MM.1S (cell line): ENCODE measurements at places on chromosomes 7 and 10.

DNA sequence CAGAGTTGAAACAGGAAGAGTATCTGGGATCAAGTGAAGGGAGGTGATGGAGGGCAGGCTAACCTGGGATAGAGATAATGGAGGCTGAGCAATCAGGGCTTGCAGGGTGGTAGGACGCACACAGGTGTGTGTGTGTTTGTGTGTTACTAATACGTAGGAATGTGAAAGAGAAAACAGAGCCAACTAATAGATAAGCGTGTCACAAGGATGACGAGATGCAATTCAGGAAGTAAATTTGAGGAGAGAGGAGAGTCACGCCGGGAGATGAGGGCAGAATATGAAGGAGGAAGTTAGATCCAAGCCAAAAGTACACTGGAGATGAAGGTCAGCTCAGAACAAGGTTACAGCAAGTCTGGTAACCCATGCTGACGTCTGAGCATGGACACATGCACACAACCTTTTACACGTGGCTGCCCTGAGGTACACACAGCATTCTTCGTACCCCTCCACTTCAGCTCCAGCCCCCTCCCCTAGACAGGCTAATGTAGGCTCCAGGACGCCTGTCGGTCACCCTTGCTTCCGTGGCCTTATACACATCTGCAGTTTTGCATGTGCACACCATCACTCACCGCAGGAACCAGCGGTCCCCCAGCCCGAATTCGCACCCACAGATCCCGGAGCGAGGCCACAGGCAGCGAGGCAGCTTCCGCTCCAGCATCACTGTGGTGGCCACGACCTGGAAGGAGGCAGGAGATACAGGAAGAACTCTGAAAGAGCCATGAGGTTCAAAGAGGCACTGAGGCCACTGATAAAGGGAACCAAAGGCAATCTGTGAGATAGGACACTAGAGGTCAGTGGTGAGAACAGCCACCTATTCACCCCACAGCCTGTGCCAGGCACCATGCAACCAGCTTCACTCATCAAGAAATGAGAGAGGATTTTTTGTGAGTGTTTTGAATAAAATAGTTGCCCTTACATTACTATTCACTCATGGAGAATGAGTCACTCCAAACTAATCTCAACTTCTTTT is 23.7 kb upstream of the TRPV6 start:
- peak; percentile 57 for DNase-seq

DNA sequence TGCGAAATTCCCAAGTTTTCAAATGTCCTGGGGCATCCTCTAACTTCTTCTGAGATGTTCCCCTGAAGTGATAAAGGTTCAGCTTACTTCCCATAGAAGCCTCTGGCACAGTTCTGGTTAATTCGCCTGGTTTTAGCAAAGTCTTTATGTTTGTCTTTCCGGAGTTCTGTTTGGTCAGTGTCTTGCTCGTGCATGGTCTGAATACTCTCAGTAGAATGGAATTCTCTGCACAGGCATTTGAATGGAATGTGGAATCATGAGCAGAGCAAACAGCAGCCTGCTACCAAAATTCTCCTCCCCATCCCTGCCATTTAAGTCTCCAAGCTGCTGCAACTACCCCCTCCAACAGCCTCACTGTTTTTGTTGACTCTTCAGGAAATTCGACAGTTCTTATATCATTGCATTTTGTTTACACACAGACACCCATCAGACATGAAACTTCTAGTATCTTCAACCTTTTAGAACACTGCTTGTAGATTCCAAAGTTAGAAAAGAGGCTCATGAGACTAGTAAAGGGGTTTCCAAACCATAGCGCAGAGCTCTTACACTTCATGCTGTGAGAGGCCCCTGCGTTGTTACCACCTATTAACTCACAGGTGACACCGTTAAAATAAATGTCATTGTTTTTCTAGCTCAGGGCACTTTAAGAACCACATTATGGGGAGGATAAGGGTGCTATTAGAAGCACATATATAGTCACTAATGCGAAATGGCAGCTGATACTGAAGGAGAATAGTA is 129.7 kb downstream of the PLCE1 start:
- DNase-seq, result no peak

- peak; percentile 45 for DNase-seq
Measured at GRCh38 chr7:28330384-28331070, 81.8 kb upstream of the CREB5 start.

GRCh38 chr7:42380401-42380800 is 143.4 kb upstream of the GLI3 start:
- no peak for DNase-seq

- no peak for DNase-seq
Measured at GRCh38 chr7:18320422-18320821, 175.1 kb upstream of the HDAC9 start.

GRCh38 chr7:153066711-153067110 is 307.2 kb downstream of the ACTR3B start:
- no peak for DNase-seq

DNA sequence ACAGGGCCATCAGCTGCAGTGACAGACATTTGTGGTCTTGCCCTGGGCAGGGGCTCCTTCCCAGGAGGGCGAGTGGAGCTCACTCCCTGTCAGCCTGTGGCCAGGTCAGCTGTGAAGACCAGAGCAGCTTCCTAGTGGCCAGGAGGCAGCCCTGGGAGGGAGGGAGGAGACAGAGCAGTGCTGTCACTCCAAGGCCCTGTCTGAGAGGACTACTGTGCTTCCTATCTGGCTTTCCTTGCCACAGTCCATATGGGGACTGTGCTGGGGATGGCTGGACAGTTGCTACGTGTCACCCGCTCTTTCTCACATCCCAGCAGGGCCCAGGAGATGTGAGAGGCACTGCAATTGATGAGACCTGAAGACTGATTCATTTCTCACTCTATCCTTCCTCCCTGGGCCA is 15.2 kb upstream of the ADCYAP1R1 start:
- no peak for DNase-seq

DNA sequence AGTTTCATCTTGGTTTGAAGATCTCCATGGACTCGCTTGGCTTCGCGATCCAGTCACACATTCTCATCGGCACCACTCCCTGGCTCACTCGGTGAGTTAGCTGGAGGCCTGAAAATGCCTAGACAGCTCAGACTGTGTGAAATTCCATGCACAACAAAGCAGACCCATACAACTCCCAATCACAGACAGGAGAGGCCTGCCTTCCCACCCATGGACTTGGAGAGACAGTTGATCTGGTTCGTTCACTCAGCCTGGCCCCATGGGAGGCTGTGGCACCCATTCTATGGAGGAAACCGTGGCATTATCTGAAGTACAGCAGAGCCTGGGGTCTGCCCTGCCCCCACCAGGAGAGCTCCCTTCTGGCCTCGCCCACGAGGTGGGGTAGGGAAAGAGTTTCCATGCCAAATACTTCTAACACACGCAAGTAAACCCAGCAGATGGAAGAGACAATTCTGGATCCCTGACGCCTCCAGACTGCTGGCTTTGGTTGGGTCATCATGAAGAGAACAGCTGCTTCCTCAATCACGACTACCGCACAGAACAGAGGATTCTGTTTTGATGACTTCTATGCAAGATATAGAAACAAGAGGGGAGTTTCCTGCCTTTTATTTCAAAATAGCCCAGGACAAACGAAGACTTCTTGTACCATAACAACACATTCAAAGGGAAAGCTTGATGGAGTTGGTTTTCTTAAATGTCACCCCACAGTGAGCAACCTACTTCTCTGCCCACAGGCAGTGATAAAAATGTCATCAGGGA is 15.9 kb downstream of the FAM53B start:
- peak; percentile 33 for DNase-seq

GRCh38 chr10:133405844-133406527 is 12.0 kb downstream of the MTG1 start:
- no peak for DNase-seq

GRCh38 chr7:17319164-17320101 is 21.0 kb downstream of the AHR start:
- DNase-seq, result no peak

- DNase-seq, result no peak
Measured at GRCh38 chr10:120174491-120174890, 282.0 kb downstream of the SEC23IP start.

GRCh38 chr10:13036841-13037240 is 35.3 kb upstream of the CCDC3 start:
- no peak for DNase-seq
